ENCODE measurements at places on chromosomes 13 and 19.
A peak's percentile ranks its signal among the peaks of the same experiment; 100 is the strongest.

- DNase-seq: no peak
Measured at GRCh38 chr13:23067129-23067528, 113.7 kb upstream of the SGCG start.

- no peak for DNase-seq
Measured at GRCh38 chr19:2926341-2927031, 18.3 kb downstream of the ZNF77 start.

GRCh38 chr19:20167651-20168122 is 673 bp downstream of the ZNF486 start:
- DNase-seq: peak; percentile 2

GRCh38 chr19:4390017-4390566 is 10.3 kb downstream of the SH3GL1 start:
- DNase-seq: peak; percentile 67

DNA sequence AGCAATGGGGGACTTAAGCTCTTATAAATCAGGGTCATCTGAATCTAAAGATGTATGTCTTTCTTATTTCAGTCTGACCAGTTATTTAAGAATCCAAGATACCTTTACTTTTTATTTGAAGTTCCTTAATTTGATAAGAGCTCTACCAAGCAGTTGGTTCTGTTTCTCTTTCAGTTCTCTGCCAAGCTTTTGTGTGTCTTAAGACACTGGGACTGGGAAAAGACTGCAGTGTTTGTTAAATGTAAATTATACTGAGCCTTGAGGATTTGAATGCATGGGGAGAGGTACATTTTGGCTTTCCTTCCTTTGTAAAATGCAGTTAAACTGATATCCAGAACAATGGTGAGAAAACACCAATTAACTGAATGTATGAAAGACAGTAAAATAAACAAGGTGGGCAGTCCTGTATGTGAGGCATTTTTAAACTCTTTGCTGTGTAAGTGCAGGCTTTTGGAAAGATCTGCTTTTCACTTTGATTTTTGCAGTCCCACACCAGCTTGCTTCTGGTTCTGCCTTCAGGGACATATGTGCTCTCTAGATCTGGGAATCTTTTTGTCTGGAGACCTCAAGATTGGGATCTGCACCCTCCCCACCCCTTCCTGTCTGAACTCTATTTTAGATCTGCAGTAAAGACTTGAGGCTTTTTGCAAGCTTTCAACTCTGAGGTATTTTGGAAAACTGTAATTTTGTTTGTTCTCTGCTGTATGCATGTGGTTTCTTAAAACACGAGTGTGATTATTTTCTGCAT is 77.6 kb downstream of the LRCH1 start:
- DNase-seq: no peak

DNA sequence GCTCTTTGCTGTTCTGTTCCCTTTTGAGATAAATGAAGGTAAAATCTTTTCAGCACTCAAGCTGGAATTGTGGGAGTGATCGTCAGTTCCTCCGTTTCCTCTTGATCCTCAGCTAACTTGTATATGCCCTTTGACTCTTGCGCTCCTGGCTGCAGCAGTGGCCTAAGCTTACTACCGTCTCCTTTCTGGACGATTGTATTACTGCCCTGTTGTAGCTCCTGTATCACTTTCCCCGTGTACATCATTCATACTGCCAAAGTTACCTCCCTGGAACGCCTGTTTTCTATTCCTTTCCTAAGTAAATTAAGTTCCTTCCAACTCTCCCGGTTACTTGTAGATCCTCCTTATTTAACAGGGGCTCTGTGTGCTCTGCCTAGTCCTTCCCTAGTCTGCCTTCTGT is 36.9 kb downstream of the WASF3 start:
- DNase-seq: no peak

DNA sequence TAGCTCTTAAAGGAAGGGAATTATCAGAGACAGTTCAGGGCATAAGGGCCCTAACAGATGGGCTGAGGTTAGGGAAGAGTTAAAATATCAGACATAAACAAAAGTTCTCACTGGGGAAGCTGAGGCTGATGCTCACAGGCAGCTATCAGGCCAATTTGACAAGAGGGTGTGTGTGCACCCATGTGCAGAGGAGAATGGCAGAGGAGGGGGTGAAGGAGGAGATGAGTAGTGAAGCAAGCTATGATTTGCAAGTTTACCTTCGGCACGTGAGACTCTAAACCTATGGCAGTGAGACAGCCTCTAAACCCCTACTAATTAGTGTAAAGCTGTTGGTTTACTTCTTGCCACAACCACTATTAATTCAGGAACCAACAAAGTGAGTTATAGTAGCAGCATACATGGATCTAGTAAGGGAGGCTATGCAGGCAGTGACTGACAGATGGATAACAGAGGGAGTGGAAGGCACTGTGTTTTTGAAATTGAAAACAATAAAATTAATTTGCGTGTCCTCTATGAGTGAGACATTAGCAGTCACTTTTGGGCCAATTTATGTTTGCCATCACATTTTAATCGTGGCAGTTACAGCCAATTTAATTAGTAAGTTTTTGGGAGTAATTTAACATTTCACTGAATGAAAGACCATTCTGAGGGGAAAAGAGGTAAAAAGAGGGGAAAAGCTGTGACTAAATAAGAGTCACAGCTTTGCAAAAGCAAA is 99.6 kb upstream of the HTR2A start:
- DNase-seq: no peak

GRCh38 chr19:782185-782877 is 14.9 kb upstream of the PTBP1 start:
- no peak for DNase-seq

- no peak for DNase-seq
Measured at GRCh38 chr19:40252395-40252794, 25.9 kb upstream of the CCNP start.

DNA sequence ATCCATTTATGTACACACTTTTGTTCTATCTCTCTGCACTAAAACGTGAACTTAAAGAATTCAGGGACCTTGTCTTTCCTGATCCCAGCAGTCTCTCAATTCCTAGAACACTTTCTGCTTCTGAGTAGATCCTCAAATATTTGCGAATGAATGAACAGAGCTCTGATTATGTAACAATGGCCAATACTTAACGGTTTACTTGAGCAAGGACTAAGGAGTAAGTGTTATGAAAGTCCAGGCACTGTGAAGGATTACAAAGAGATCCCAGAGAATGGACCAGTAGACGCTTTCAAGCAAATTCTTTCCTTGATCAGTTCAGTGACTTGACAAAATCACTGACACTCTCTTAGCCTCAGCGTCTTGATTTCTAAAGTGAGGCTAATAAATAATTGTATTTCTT is 514.5 kb upstream of the KLHL1 start:
- no peak for DNase-seq

DNA sequence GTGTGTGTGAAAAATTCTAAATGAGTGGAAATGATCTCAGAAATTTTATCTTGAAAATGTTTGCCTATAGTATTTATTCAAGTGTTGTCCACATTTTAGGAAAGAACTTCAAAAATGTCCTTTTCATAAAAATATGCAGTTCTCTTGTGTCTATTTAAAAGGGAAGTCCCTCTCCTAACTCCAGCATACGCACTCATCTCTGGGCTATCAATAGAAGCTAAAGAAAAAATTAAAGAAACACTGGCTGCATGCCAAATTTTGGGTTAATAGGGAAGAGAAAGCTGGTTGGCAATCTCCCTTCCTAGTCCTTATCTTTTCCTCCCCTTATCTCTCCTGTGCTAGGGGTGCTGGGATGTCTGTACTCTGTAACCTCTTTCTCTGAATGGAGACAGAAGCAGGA is 313.3 kb downstream of the ENOX1 start:
- DNase-seq: no peak

DNA sequence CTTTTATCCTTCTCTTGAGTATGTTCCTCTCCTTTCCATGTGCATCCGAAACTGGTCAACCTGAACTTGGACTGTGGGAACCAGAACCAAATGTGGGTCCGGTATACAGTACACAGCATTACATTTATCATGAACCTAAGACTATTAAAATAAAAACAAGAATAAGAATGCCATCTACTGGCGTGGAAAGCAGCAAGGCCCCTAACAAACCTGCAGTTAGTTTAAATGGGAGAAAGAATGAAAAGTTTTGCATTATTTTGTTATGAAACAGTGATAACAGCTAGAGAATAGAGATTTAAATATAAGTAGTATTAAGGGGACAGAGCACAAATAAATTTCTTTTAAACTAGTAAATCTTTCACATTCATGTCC is 159.5 kb downstream of the RBM26 start:
- no peak for DNase-seq

DNA sequence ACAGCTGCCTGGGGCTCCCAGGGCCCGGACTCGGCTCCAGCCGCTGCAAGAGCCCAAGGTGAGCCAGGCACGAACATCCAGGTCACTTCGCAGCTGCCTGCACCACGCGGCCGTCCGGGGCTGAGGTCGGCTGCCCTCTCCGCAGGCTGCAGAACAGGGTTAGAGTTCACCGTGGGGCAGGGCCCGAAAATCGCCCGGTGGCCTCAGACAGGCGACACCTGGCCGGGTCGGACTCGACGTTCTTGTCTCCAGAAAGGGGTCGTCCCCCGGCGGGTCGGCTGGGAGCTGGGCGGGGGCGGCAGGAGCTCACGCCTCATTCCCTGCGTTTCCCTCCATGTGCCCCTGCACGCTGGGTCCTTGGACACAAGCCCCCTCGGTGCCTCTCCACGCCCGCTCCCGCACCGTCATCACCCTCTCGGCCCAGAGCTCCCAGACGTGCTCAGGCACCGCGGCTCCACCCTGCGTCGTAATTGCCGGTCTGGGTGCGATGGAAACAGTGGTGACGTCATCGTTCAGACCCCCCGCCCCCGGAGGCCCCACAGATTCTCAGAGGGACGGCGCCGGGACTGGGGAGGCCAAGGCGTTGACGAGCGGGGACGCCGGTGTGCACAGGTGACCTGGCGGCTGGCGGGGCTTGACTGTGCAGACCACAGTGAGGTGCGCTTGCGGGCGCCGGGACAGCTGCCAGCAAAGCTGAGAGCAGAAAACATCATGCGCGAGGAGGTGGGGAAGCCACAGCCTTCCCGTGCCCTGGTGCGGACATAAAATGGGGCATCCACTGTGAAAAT is 4.0 kb upstream of the GRIN3B start:
- DNase-seq: no peak

DNA sequence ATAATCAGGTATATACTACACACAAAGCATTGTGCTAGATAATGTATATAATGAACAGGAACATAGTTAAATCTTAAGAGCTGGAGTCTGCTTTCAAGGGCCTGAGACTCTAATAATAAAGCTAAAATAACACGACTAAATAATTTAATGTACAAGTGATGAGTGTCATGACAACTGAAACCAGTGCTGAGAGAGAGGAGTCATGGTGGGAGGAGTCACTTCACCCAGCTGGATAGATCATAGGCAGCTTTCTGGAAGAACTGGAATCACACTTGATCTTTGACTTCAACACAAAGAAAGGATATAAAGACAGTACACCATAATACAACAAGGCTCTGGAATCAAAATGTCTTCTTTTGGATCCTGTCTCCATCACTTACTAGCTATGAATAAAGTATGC is 7.1 kb downstream of the RBM26 start:
- no peak for DNase-seq

GRCh38 chr19:3852614-3853254 is 16.1 kb downstream of the ZFR2 start:
- DNase-seq: no peak

GRCh38 chr19:21322528-21322927 is 6.7 kb downstream of the ZNF708 start:
- DNase-seq: no peak

GRCh38 chr19:30731591-30731990 is 359.4 kb downstream of the ZNF536 start:
- DNase-seq: no peak

GRCh38 chr19:892243-892893 is 619 bp downstream of the MED16 start:
- DNase-seq: no peak

DNA sequence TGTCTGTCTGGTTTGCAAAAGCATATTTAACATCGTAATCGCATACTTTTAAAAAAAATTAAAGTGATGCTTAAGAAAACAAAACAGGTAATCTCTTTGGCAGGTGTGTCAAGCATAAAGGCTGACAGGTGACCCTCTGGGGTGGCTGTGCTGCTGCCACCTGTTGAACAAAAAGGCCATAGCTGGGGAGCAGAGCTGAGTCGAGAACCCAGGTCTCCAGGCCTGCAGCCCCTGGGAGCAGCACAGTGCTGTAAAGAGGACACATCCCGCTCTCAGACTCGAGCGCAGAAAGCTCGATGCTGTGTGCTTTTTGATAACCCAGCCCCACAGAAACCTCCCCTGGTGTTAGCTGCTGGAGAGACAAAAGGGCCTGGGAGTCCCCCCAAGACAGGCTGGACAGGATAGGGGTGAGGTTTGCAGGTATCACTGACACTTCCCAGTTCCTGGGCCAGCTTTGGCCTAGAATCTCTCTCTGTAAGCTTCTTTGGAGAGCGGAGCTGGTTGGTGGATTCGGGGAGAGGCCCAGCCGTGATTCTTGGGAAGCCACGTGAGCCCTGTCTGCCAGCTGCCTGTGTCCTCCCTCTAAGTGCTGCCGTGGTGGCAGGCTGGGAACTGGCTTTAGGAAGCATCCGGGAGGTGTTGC is 66.9 kb downstream of the C13orf42 start:
- DNase-seq: no peak

GRCh38 chr13:53907891-53908290 is 879.3 kb downstream of the OLFM4 start:
- DNase-seq: no peak

GRCh38 chr13:75881109-75881775 is 245.1 kb downstream of the LMO7 start:
- no peak for DNase-seq

- no peak for DNase-seq
Measured at GRCh38 chr19:17993076-17993813, 14.7 kb upstream of the ARRDC2 start.

DNA sequence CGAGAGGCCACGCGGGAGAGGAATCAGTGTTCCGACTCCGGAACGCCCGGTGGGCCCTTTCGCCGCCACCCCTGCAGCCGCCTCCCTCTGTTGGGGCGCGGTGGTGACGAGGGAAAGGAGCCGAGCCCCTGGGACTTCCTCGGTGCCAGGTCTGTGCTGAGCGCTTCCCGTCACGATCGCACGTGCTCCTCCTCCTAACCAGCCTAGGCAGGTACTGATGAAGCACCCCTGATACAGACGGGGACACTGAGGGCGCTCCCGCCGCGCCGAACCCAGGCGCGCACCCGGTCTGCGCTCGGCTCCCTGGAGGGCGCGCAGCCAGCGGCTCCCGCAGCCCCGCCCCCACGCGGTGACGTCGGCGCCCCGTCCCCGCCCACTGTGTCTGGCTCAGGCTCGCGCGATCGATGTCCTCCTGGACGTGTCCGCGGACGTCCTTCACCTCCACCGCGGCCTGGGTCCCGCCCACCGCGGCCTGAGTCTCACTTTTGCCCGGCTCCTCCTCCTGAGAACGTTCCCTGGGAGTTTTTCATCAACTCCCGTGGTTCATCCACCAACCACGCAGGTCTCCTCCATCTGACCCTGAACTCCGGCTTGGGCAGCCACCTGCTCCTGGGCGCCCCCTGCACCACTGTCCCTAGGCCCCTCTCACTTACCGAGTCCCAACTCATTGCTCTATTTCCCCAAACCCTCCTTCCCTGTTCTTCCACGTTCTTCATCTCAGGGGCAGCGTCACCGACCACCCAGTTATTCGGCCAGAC is 2.6 kb upstream of the KLK15 start:
- DNase-seq: no peak

GRCh38 chr19:45323671-45324081 is 1.0 kb upstream of the CKM start:
- DNase-seq: no peak

Measured in GF-D8 (cell line).